ENCODE measurements at places on chromosomes 11 and 22.

DNA sequence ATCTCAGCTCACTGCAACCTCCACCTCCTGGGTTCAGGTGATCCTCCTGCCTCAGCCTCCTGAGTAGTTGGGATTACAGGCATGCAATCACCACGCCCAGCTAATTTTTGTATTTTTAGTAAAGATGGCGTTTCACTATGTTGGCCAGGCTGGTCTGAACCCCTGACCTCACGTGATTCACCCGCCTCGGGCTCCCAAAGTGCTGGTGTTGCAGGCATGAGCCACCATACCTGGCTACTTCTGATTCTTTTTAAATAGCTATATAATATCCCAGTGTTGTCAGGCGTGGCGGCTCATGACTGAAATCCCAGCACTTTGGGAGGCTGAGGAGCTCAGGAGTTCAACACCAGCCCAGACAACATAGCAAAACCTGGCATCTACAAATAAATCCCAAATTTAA, 20.7 kb downstream of the TMEM41B start:
- DNase-seq: no peak

DNA sequence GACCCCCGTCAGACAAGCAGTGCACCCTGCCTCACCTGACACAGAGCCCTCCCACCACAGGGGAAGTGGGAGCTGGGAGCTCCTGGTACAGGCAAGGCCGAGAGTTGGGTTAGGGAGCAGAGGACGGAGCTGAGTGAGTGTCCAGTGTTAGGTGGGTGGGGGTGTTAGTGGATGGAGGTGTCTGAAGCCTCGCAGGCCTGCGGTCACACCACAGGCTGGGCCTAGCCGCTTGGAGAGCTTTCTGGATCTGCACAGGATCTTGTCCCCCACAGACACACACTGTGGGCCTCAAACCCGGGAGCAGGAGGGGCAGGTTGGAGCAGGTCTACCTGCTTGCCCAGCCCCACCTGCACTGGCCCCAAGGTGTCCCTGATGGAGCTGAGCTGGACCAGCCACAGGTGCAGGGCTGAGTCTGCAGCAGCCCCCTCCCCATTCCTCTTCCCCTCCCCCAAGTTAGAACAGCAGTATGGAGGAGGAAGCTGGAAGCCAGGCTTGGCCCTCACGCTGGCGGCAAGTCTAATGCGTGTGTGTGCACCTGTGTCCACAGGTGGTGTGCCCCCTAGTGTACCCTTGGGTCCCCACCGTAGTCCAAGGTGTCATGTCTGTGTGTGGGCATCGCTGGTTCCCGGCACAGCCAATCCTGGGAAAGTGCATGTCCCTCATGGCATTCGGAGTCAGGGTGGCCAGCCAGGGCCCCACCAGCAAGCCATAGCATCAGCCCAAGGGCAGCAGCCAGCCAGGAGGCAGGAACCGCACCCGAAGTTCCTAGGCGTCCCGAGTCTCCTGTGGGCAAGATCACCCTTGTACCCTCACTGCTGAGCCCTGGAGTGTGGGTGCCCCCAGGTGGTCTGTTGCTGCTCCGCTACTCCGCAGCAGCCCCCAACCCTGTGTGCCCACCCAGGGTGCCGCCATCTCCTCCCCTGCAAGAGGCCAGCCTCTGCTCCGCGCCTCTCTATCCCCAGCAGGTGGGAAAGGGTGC, 2.0 kb upstream of the GATD1 start:
- DNase-seq: no peak

DNA sequence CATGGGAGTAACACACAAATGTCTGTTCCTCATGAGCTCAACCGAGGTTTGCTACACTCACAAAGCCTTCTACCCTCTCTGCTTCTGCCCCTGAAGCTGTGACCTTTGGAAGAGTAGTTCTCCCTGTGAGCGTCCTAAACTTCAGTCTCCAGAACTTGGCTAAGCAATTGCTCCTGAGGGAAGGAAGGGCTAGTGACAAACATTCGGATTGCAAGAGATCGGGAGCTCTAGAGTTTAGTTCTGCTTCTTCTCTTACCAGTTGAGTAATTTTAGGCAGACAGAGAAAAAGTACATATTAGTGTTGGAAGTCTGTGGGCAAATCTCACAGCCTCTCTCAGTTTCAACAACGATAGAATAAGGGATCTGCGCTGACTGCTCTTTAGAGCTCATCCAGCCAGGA, 27.3 kb upstream of the ELF5 start:
- DNase-seq: no peak

DNA sequence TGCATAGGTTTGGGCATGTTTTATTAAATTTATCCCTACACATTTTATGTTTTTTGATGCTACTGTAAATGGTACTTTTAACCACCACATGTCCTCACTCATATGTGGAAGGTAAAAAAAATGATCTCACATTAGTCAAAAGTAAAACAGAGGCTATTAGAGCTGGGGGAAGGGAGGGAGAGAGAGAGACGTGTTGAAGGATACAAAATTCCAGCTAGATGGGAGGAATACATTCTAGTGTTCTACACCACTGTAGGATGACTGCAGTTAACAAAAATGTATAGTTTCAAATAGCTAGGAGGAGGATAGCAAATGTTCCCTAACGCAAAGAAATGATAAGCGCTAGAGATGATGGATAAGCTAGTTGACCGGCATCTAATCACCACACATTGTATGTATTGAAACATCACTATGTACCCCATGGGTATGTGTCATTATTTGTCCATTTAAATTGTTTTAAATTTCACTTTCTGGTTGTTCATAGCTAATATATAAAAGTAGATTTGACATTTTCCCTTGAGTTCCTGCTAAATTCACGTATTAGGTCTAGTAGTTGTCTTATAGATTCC, 9.9 kb upstream of the GNB1L start:
- no peak for DNase-seq

DNA sequence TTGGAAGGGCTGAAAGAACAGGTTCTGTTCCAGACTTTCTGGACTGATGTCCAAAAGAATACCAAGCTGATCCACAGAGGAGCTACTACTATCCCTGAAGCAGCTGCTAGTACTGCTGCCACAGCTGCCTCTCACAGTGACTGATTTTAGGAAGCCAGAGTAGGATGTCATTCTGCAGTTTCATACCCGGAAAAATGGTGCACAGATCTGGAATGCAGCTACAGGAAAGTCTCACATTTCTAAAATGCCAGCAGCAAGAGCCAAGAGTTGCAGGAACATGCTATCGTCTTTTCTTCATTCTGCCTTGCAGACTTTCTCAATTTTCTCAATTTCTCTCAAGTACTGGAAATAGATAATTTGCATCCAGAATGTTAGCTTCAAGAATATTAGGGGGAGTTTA, 19.4 kb upstream of the CCDC179 start:
- peak; percentile 23 for DNase-seq

DNA sequence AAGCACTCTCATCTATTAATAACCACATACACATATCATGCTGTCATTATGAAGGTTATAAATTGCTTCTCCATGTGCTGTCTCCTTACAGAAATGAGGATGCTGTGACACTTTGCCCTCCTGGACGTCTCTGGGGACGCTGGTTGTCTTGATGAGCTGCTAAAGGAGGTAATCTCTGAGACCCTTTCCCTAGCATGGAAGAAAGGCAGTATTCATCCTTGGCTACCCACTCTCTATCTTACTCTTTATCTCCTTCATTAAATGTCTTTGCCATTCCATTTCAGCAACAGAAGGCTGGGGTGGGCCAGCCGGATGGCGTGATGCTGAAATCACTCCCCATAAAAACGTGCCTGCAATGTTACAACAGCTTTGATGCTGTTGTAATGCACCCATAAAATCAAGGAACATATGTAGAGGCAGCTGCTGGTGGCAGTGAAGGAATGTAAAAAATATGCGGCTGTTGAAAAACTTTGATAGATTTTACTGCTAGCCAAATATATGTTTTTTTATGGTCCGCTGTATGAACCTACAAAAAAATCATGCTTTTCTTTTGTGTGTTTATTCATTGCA, 715.1 kb upstream of the API5 start:
- DNase-seq: no peak

DNA sequence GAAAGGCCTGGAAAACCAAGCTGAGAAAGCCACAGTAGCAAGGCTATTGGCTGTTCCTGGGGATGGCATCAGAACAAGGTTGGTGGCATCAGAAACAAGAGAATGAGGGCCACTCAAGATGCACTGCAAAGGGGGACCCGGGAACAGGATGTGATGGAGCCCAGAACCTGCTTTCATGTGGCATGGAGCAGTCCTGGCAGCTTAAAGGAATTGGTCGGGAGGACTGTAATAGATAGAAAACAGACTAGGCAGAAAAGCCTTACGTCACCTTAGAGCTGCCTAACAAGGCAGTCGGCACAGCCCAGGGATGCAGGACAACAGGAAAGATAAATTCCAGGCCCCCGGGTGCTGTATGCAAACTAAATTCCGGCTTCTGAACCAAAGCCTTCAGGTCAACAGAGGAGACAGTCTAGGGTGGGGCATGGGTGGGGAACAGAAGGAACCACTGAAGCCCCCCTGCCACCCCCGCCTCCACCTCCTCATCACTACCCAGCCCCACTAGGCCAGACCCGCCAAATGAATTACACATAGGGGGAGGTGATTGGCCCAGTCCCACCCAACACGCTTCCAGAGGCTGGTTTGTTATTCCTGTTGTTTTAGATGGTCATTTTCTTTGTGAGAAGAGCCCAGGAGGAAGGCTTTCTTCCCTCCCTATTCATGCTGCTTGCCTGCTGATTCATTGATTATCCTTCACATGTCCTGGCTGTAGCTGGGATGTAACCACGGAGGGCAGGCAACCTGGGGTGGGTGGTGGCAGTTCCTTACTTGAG, 25.7 kb upstream of the LRRC55 start:
- DNase-seq: no peak

DNA sequence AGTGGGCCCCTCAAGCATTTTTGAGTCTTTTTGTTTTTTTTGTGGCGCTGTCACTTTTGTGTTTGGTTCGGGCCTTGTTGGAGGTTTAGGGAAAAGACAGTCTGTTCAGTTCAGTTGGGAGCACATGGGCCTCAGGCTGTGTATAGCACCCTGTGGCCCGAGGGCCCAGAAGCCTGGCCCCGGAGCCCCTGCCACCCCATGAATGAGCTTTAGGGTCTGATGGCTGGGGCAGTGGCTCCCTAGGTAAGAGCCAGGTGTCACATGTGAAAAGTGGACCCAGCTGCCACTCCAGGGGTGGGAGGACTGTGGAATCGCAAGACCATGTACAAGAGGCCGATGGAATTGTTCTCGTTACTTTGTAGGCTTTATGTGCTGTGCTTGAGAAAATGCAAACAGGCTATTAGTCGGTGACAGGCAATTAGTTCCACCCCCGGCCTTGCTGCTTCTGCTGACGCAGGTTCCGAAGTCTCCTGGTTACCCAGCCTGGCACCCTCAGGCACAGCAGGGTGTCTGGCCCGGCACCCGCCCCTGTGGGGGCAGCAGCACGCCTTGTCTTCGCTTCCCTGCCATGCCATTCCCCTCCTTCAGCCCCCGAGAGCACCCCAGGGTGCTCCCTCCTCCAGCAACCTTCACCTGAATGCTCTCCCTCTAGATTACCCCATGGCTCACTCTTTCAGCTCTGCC, 38.2 kb upstream of the PARVG start:
- DNase-seq: no peak

DNA sequence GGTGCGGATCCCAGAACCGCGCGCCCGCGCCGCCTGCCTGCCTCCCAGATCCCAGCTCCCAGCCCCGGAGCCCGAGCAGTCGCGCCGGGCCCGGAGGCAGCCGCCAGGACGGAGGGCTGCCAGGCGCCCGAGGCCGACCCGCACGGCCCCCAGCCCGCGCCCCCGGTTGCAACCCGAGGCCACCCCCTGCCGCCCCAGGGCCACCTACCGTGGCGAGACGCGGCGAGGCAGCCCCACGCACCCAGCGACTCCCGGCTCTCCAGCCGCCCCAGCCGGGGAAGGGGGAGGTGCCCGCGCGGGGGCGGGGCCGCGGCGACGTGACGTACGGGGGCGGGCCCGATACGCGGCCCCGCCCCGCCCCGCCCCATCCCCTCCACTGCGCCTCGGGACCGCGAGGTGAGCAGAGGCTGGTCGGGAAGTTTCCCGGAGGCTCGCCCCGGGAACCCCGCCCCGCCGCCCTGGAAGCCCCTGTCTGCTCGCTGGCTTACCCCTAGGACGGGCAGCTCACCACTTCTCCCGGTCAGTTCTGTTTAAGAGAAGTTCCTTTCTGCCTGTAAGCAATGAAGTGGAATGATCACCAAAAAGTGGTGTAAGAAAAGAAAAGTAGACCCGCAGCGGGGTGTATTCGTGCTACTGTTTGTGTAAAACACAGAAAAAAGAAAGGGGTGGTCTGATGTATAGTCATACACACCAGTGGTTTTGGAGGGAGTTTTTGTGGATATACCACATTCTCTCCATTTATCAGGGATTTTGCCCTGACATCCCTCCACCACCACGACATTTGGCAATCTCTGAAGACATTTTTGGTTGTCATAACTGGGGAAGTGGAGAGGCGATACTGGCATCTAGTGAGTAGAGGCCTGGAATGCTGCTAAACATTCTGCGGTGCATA, at the start of gene TPST2:
Gene TPST2 (minus strand): TSS at position 288 of the 892 bp plus-strand sequence. CDS start 48,502 bp downstream, outside the sequence.
- DNase-seq: peak; percentile 32

- DNase-seq: no peak
Measured at GRCh38 chr11:10490032-10490397, 35.0 kb downstream of the AMPD3 start.

GRCh38 chr11:131195661-131196517, 174.5 kb upstream of the NTM start:
- DNase-seq: no peak

GRCh38 chr11:134401825-134402809, 9.9 kb downstream of the B3GAT1 start:
- DNase-seq: no peak

All from amniotic stem cell (primary cell).